ENCODE measurements at places on chromosomes 13 and 19.

GRCh38 chr19:15284091-15284490 lies 48.2 kb downstream of the BRD4 start:
- no peak for DNase-seq

DNA sequence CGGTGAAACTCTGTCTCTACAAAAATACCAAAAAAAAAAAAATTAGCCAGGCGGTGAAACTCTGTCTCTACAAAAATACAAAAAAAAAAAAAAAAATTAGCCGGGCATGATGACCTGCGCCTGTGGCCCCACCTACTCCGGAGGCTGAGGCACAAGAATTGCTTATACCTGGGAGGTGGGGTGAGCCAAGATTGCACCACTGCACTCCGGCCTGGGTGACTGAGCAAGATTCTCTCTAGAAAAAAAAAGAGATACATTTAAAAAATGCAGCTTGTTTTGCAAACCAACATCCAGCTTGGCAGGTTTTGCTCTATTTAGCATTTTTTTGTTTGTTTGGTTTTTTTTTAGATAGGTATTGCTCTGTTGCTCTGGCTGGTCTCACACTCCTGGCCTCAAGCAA lies 6.7 kb upstream of the PGPEP1 start:
- no peak for DNase-seq

GRCh38 chr19:38434549-38435051 lies 1.1 kb downstream of the RYR1 start:
- no peak for DNase-seq

GRCh38 chr19:44576843-44577565 lies 36.4 kb upstream of the IGSF23 start:
- peak; percentile 23 for DNase-seq

GRCh38 chr13:46757640-46758039 lies 39.3 kb downstream of the ESD start:
- no peak for DNase-seq

DNA sequence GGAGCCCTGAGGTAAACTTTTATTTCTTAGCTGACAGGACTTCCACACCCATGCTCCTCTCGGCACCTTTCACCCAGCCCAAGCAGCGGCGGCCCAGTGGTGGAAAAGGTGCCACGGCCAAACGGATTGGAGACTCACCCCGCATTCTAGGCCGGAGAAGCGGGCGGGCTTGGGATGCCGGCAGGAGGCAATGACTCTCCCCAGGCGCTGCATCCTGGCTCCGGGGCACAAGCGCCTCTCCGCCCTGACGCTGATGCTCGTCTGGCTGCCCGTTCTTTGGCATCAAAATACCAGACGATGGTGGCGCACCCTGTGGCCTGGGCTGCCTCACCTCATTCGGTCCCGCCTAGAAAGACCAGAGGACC lies 6.7 kb upstream of the ZNF606 start:
- DNase-seq: no peak

DNA sequence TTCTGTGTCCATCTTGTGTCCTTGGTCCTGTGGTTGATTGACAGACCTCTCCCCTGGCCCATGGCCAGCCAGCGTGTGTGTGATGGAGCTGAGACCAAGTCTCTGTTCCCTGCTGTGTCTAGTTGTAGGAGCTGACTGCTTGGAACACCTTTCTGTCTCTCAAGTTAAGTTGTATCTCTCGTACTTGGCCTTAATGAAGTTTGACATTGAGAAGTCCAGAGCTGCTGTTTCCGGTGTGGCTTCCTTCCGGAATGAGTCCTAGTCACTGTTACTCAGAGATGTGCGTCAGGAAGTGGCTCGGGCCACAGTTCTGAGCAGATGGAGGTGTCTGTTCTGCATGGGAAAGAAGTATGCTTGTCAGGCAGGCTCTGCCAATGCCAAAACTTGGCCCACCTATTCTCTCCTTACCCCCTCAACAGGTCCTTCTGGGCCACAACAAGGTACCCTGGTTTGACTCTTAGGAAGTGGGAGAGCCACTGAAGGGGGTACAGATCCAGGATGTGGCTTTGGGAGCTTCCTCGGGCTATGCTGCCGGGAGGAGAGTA lies 54.3 kb downstream of the GATAD2A start:
- peak; percentile 69 for DNase-seq

Measured in activated CD4-positive, alpha-beta T cell treated with anti-CD3 and anti-CD28 coated beads, Interleukin-2, amount 50 U/mL, for 48 hours (primary cell).